MCF 10A (cell line): ENCODE measurements at places on chromosomes 6 and 20. TPM values are rescaled to one million over a fixed set of nuclear protein-coding genes. Genes with fewer than 3 reads are reported as not detected.
A peak's percentile ranks its signal among the peaks of the same experiment; 100 is the strongest.

Gene RCAN2
- total RNA-seq, result 0.09 TPM in 1 of 2 replicates, not detected in the other

Gene CPNE5
- not detected in 2 replicates for total RNA-seq

- peak overlapping the region; percentile 82 for H3K4me3 ChIP-seq
- no peak overlapping the region for H3K27ac ChIP-seq
- no peak for DNase-seq
- no peaks in the 10 kb centered on the region for H3K27me3 ChIP-seq
These were observed 800 bp upstream of the GRIK2 start for GRCh38 chr6:101392586-101393230.

Gene BFSP1
- total RNA-seq, result 3.5 and 3.9 TPM in 2 replicates

DNA sequence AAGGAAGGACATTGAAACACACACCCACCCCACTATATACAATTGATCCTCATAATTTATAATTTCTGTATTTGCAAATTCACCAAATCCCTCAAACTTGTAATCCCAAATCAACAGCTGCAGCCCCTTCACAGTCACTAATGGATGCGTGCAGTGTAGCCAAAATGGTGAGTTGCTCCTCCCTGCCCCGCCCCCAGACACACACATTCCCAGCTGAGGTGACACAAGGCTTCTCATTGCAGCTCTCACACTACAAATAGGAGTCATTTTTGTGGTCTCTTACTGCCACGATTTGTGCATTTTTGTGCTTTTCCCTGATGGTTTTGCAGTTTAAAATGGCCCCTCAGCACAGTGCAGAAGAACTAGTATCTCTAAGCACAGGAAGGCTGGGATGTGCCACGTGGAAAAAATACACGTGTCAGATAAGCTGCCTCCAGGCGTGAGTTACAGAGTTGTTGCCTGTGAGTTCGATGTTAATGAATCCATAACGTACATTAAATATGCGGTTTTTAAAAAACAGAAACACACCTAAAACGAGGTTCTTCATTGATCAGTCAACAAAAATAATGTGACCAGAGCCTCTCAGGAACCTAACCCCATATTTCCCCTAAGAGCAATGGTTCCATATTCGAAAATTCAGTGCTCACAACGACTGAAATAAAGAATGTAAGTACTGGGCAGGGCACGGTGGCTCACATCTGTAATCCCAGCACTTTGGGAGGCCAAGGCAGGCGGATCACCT, 8.2 kb downstream of the ATP9A start:
- DNase-seq, result no peak
- H3K4me3 ChIP-seq, result no peak overlapping the region
- H3K36me3 ChIP-seq, result peaks cover 5% of the 10 kb centered on the region
- no peaks in the 10 kb centered on the region for H3K27me3 ChIP-seq
- peaks cover 7% of the 10 kb centered on the region for H3K4me1 ChIP-seq
- no peak overlapping the region for H3K27ac ChIP-seq

DNA sequence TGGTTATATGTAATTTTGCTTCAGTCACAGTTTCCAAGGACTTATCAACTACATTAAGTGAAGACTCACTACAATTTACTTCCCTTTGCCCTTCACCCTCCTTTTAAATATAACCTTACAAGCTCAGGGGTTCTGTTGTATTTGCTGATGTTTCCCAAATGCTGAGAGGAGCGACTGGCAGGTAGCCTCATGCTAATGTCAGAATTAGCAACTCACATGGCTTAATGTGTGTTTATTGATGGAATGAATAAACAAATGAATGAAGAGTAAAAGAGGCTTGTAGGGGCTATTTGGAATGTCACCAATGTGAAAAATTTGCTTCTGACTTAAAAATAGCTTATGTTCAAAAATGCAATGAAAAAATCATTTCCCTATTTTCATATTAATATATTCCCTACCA, 41.4 kb upstream of the MAP7 start:
- peaks cover 46% of the 10 kb centered on the region for H3K36me3 ChIP-seq
- H3K27ac ChIP-seq, result no peak overlapping the region
- H3K4me1 ChIP-seq, result peaks cover 22% of the 10 kb centered on the region
- no peaks in the 10 kb centered on the region for H3K27me3 ChIP-seq
- no peak for DNase-seq

- no peak for DNase-seq
- no peak overlapping the region for H3K4me3 ChIP-seq
- H3K27ac ChIP-seq, result no peak overlapping the region
- H3K36me3 ChIP-seq, result peaks cover 6% of the 10 kb centered on the region
- no peaks in the 10 kb centered on the region for H3K27me3 ChIP-seq
These were observed 13.5 kb downstream of the SLC17A5 start for GRCh38 chr6:73640179-73640750.

DNA sequence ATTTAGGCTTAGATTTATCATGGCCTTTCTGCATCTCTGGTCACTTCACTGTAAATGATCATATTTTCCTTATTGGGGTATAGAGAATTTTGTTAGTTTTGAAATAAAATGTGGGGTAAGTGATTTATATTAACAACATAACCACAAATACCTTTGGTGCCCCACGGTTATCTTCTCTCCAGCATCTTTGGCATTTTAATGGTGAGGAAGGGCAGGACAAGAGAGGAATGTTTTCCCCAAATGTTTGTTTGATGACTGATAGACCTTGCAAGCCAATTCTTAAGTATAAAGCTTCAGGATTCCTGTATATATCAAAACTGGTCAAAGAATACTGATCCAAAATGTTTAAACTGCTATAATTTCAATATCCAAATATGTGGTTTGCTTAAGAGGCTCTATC, 171.6 kb upstream of the SMLR1 start:
- no peaks in the 10 kb centered on the region for H3K27me3 ChIP-seq
- H3K4me3 ChIP-seq, result no peak overlapping the region
- H3K36me3 ChIP-seq, result no peaks in the 10 kb centered on the region
- H3K4me1 ChIP-seq, result no peaks in the 10 kb centered on the region
- no peak overlapping the region for H3K27ac ChIP-seq

GRCh38 chr6:107235511-107235910, 120.2 kb upstream of the BEND3 start:
- H3K27me3 ChIP-seq, result no peaks in the 10 kb centered on the region
- no peak overlapping the region for H3K4me3 ChIP-seq
- DNase-seq, result peak; percentile 86

DNA sequence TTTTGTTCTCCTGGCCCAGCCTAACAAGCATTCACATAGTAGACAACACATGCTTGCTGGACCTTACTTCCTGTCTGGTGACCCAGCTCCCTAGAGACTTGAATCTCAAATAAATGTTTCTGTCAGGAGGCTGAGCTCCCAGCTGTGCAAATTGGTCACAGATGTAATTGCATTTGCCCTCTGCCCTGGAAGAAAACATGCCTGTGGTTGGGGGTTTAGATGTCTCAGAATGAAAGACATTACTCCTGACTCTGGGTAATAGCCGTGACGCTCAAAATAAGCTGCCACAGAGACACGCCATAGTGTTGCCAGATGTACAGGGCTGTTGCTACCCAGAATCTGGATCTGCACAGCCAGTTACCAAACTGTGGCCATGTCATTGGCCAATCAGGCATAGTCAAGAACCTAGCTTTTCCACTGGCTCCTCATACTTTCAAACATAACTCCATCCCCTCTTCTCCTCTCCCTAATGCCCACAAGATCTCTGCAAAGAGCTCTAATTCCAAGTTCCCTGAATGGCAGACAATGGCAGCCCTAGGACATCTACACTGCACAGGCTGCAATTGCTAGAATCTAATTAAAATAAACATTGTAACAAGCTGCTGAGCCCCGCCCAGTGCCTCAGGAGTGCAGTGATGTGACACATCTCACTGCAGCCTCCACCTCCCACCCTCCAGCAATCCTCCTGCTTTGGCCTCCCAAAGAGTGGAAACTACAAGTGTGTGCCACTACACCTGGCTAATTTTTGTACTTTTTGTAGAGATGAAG, 32.8 kb upstream of the GMPR start:
- DNase-seq, result no peak
- H3K36me3 ChIP-seq, result no peaks in the 10 kb centered on the region
- H3K27me3 ChIP-seq, result peaks cover 13% of the 10 kb centered on the region
- H3K4me3 ChIP-seq, result no peak overlapping the region

GRCh38 chr20:63296531-63297299, 3.7 kb downstream of the COL20A1 start:
- H3K27me3 ChIP-seq, result peaks cover 44% of the 10 kb centered on the region
- H3K4me1 ChIP-seq, result no peaks in the 10 kb centered on the region
- no peak overlapping the region for H3K4me3 ChIP-seq
- H3K27ac ChIP-seq, result no peak overlapping the region

DNA sequence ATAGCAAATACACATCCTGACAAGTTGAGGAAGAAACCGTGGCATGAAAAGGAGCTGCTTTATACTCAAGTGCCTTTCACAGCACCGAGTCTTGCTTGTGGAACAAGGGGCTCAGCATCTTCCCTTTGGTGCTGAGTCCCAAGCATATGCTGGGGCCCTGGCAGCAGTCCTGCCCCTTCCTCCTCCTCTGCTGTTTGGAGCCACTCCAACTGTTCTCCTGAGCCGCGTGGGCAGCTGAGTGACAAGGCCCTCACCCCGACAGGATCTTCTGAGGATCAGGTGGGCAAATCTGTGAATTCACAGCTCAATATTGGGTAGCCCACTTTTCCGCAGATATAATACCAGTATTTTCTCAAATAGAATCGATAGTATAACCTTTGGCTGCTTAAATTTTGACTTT, 24.7 kb downstream of the DACT2 start:
- H3K27me3 ChIP-seq, result no peaks in the 10 kb centered on the region
- no peak for DNase-seq
- H3K27ac ChIP-seq, result no peak overlapping the region
- H3K36me3 ChIP-seq, result no peaks in the 10 kb centered on the region
- H3K4me3 ChIP-seq, result no peak overlapping the region
- H3K4me1 ChIP-seq, result no peaks in the 10 kb centered on the region

DNA sequence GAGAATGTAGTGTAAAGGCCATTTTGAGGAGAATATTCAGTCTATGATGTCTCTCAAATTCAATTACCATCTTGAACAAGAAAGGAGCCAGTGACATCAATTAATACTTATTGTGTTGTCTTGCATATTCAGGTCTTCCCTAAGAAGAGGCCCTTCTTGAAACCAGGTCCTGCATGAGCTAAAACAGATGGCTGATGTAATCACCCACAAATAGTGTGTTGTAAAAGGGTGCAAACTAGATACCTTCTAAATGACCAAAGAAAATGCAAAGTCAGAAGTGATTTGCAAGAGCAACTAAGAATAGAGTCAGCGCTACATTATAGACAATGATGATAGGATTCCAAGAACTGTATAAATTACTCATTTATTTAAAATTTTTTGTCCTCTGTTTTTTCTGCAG, 97.0 kb downstream of the BTBD3 start:
- no peak overlapping the region for H3K27ac ChIP-seq
- no peaks in the 10 kb centered on the region for H3K36me3 ChIP-seq
- H3K4me1 ChIP-seq, result no peaks in the 10 kb centered on the region
